ENCODE measurements at places on chromosomes 3 and 15. TPM values are rescaled to one million over a fixed set of nuclear protein-coding genes. Genes with fewer than 3 reads are reported as not detected.

GOLGA8K gene
- 0.80 TPM for total RNA-seq

GAP43 gene
- total RNA-seq: 1.2 TPM

EFCAB12 gene
- total RNA-seq: not detected

IL16 gene
- total RNA-seq: 3.8 TPM

OR4F6 gene
- total RNA-seq: not detected

HIGD2B gene
- total RNA-seq: not detected

CELF6 gene
- total RNA-seq: 1.5 TPM

GNAT1 gene
- total RNA-seq: not detected

- H3K27me3 ChIP-seq: peaks cover 98% of the 10 kb centered on the region
- H3K27ac ChIP-seq: no peak overlapping the region
- no peak overlapping the region for H3K4me3 ChIP-seq
- no peaks in the 10 kb centered on the region for H3K4me1 ChIP-seq
- peak; percentile 5 for DNase-seq
Measured at GRCh38 chr3:127390365-127391025, 102.6 kb upstream of the PRR20G start.

DNA sequence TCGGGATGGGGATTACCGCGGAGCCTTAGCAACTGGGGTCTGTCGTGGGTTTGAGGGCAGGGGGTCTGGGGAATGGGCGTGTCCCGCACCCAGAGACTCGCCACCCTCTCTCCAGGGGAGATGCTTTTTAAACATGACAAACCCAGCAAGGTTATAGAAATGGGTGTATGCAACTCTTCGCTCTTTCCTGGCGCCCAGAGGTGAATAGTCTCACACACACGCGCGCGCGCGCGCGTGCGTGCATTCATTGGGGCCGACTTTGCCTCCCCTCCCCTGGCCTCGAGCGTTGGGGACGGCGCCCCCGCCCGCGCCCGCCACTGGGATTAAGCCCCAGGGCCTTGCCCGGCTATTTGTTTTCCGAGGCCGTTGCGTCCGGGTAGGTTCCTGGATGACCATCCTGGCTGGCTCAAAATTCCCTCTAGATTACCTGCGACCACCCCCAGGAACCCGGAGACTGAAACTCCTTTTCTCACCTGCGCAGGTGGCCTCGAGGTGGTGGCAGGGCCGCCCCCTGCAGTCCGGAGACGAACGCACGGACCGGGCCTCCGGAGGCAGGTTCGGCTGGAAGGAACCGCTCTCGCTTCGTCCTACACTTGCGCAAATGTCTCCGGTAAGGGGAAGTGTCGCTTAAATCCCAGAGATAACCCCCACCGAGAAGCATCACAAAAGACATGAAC is 777 bp downstream of the GPR160 start:
- H3K27ac ChIP-seq: no peak overlapping the region
- peaks cover 19% of the 10 kb centered on the region for H3K4me1 ChIP-seq
- H3K4me3 ChIP-seq: peak overlapping the region; percentile 79
- H3K27me3 ChIP-seq: peaks cover 83% of the 10 kb centered on the region
- H3K36me3 ChIP-seq: no peaks in the 10 kb centered on the region

- peaks cover 26% of the 10 kb centered on the region for H3K4me1 ChIP-seq
- no peaks in the 10 kb centered on the region for H3K36me3 ChIP-seq
- DNase-seq: no peak
- H3K27me3 ChIP-seq: no peaks in the 10 kb centered on the region
Measured at GRCh38 chr3:122936986-122937385, 90.6 kb downstream of the SEMA5B start.

GRCh38 chr3:185282696-185283373 is 29.0 kb upstream of the EHHADH start:
- H3K4me1 ChIP-seq: peaks cover 16% of the 10 kb centered on the region
- DNase-seq: peak; percentile 96
- H3K4me3 ChIP-seq: peak overlapping the region; percentile 78

- peaks cover 18% of the 10 kb centered on the region for H3K4me1 ChIP-seq
- H3K27me3 ChIP-seq: no peaks in the 10 kb centered on the region
- no peak for DNase-seq
- H3K36me3 ChIP-seq: no peaks in the 10 kb centered on the region
- no peak overlapping the region for H3K4me3 ChIP-seq
- no peak overlapping the region for H3K27ac ChIP-seq
Measured at GRCh38 chr15:81084716-81085115, 49.4 kb upstream of the CFAP161 start.

- H3K27ac ChIP-seq: no peak overlapping the region
- H3K4me1 ChIP-seq: no peaks in the 10 kb centered on the region
- DNase-seq: no peak
- H3K27me3 ChIP-seq: peaks cover 66% of the 10 kb centered on the region
- H3K4me3 ChIP-seq: no peak overlapping the region
- H3K36me3 ChIP-seq: no peaks in the 10 kb centered on the region
Measured at GRCh38 chr15:29962407-29962806, 120.3 kb upstream of the GOLGA8J start.

GRCh38 chr3:5310509-5310908 is 123.0 kb downstream of the EDEM1 start:
- H3K4me1 ChIP-seq: no peaks in the 10 kb centered on the region
- no peaks in the 10 kb centered on the region for H3K27me3 ChIP-seq
- H3K27ac ChIP-seq: no peak overlapping the region
- no peaks in the 10 kb centered on the region for H3K36me3 ChIP-seq
- no peak overlapping the region for H3K4me3 ChIP-seq

GRCh38 chr3:82044930-82045705 is 283.7 kb upstream of the GBE1 start:
- H3K4me3 ChIP-seq: no peak overlapping the region
- no peak for DNase-seq
- H3K36me3 ChIP-seq: no peaks in the 10 kb centered on the region
- no peak overlapping the region for H3K27ac ChIP-seq
- H3K4me1 ChIP-seq: no peaks in the 10 kb centered on the region

DNA sequence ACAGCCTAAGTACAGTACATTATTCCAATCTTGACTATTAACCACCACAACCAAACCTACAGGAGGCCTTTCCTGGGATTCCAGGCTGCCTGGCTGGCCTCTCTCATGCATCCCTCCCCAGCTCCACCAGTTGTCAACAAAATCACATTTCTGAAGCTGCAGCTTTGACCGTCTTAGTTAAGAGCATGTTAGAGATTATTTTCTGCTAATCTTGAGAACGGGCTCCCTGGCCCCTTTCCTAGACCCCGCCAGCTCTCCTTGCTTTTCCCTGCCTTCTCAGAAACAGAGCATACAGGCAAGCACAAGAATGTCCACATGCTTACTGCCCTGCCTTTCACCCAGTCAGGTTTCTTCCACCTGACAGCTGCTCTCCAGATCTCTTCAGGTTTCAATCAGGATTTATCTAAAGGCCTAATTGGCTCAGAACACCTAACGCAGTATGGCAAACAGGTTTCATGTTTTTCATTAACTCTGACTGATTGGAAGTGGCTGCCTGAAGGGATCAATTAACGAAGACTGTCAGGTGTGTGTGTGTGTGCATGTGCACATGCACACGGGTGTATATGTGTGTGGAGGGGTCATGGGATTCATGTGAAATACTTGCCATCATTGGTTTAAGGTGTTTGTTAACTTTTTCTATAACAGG is 12.3 kb downstream of the KY start:
- H3K27ac ChIP-seq: no peak overlapping the region
- H3K4me1 ChIP-seq: peaks cover 29% of the 10 kb centered on the region
- no peaks in the 10 kb centered on the region for H3K36me3 ChIP-seq
- H3K27me3 ChIP-seq: no peaks in the 10 kb centered on the region

DNA sequence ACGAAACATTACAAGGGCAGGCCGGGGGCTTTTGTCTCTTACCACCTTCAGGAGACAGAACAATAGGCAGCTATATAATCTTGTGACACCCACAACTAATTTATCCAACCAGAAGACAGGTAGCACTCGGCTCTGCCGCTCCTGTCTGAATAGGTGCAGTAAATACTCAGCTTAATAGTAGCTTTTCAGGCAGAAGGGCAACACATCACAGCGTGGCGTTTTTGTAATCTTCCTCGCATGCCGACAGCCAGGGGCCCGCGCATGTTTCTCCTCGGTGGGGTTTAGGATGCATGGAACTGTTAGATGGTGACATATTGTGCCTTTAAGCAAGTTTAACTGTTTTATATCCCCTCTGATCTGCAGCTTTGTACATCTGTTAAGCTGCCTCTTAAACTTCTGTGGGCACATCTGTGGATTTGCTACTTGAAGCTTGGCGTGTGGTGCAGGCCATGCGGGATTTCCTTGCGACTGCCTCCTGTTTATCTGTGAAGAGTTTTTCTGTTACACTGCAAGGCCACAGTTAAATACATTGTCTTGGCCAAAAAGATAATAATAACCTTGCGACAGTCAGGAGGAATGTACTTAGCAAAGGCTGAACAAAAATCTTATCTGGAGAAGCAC is 123.2 kb upstream of the BNIP2 start:
- DNase-seq: no peak
- no peak overlapping the region for H3K27ac ChIP-seq

DNA sequence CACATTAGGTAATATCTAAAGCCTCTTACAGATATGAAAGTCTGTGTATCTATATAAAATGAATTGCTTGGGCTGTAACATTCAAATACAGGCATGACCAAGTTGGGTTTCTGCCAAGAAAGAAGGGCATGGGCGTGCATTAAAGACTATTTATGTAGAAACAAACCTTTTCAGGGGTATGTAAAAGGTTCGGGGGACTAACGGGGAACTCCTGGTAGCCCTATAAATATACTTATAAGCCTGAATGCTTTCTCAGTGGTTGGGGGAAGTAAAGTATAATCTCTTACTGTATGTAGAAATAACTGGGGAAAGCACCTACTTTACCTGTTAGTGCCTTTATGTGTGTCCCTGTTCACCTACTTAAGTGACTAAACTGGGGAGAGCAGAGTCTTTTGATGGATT is 154.5 kb upstream of the TBL1XR1 start:
- no peak for DNase-seq
- H3K27ac ChIP-seq: no peak overlapping the region
- H3K27me3 ChIP-seq: no peaks in the 10 kb centered on the region
- no peak overlapping the region for H3K4me3 ChIP-seq
- peaks cover 17% of the 10 kb centered on the region for H3K4me1 ChIP-seq

- peaks cover 50% of the 10 kb centered on the region for H3K27me3 ChIP-seq
- no peaks in the 10 kb centered on the region for H3K4me1 ChIP-seq
- no peak overlapping the region for H3K27ac ChIP-seq
- no peaks in the 10 kb centered on the region for H3K36me3 ChIP-seq
- no peak for DNase-seq
Measured at GRCh38 chr15:77653832-77654480, 21.2 kb upstream of the LINGO1 start.

GRCh38 chr3:168885028-168885427 is 778.5 kb downstream of the MECOM start:
- no peaks in the 10 kb centered on the region for H3K27me3 ChIP-seq
- no peak overlapping the region for H3K4me3 ChIP-seq
- DNase-seq: no peak
- peaks cover 21% of the 10 kb centered on the region for H3K4me1 ChIP-seq

- peaks cover 46% of the 10 kb centered on the region for H3K4me1 ChIP-seq
- peak overlapping the region; percentile 91 for H3K27ac ChIP-seq
- no peak for DNase-seq
- peak overlapping the region; percentile 83 for H3K4me3 ChIP-seq
Measured at GRCh38 chr3:10248984-10249748, 907 bp downstream of the TATDN2 start.

- peaks cover 15% of the 10 kb centered on the region for H3K4me1 ChIP-seq
- peak overlapping the region; percentile 79 for H3K4me3 ChIP-seq
- no peak for DNase-seq
- no peaks in the 10 kb centered on the region for H3K36me3 ChIP-seq
- H3K27ac ChIP-seq: peak overlapping the region; percentile 63
Measured at GRCh38 chr3:127598841-127599570, 795 bp downstream of the MCM2 start.

GRCh38 chr3:135263331-135263730 is 468.3 kb downstream of the EPHB1 start:
- H3K36me3 ChIP-seq: no peaks in the 10 kb centered on the region
- DNase-seq: no peak
- no peaks in the 10 kb centered on the region for H3K4me1 ChIP-seq
- H3K27ac ChIP-seq: no peak overlapping the region

GRCh38 chr3:184662187-184662586 is 49.7 kb downstream of the MAGEF1 start:
- no peaks in the 10 kb centered on the region for H3K36me3 ChIP-seq
- no peaks in the 10 kb centered on the region for H3K27me3 ChIP-seq
- H3K4me1 ChIP-seq: peaks cover 23% of the 10 kb centered on the region
- H3K27ac ChIP-seq: no peak overlapping the region
- no peak overlapping the region for H3K4me3 ChIP-seq

- DNase-seq: no peak
- H3K27ac ChIP-seq: no peak overlapping the region
- H3K4me3 ChIP-seq: no peak overlapping the region
- H3K36me3 ChIP-seq: peaks cover 13% of the 10 kb centered on the region
- peaks cover 7% of the 10 kb centered on the region for H3K4me1 ChIP-seq
Measured at GRCh38 chr15:71042356-71042922, 72.8 kb upstream of the THSD4 start.

DNA sequence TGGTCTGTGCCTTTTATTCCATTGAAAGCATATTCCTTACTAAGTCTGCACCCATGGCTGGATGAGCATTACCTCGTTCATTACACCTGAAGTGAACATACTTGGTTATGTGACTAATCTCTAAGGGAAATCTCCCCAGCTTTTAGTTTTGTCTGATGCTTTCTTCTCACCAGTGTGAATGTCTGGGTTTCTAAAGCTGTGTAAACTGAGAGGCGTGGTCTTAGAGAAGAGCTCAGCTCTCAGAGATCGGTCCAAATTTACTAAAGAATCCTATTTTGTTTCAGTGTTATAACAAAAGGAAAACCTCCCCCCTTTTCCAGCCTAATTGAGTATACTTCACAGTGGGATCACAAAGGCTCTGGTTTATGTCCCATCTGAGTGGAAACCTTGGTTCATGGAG is 352.3 kb downstream of the PTPRG start:
- no peaks in the 10 kb centered on the region for H3K27me3 ChIP-seq
- H3K36me3 ChIP-seq: no peaks in the 10 kb centered on the region
- no peak for DNase-seq
- H3K4me1 ChIP-seq: peaks cover 78% of the 10 kb centered on the region

DNA sequence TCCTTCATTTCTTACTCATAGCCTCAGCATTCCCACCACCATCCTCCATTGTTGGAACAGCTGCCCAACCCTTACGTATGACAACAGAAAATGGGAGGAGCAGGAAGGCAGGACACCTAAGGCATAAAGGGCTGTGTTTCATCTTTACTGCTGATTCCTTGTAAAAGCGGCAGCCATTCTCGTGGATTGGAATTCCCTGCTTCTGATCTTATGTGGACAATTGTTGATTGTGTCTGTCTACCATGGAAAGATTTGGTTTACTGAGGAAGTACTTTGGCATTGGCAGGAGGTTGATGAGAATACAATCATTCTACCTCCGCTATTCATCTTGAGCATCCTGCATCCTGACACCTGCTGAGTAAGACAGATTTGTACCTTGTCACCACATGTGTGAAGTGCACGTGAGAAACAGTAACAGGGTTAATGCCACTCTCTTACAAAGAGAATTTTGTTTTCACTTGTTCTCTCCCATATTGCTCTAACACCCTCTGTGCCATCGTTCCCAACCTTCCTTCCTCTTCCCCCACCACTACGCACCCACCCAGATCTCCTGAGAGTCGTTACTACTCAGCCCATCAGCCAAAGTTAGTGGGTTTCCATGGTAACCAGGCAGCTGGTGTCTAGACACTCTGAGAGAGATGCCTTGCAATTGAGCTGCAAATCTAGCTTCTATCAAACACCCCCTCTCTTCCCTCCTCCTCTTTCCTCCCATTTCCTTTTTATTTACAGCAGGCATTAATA is 75.7 kb downstream of the GAP43 start:
- no peaks in the 10 kb centered on the region for H3K27me3 ChIP-seq
- H3K4me1 ChIP-seq: no peaks in the 10 kb centered on the region

Measured in left ventricle myocardium inferior (tissue), 1 donor.